ENCODE measurements at places on chromosomes 6 and 20.

GRCh38 chr20:37142708-37143107 is 36.4 kb upstream of the RPN2 start:
- no peak for DNase-seq

DNA sequence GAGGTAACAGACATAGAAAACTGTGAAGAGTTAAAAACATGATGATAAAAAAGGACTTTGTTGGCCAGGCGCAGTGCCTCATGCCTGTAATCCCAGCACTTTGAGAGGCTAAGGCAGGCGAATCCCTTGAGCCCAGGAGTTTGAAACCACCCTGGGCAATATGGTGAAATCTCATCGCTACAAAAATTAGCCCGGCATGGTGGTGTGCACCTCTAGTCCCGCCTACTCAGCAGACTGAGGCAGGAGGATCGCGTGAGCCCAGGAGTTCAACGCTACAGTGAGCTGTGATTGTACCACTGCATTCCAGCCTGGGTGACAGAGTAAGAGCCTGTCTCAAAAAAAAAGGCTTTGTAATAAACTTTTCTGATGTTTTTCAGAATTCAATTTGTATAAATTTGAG is 60.1 kb downstream of the GFOD1 start:
- no peak for DNase-seq

DNA sequence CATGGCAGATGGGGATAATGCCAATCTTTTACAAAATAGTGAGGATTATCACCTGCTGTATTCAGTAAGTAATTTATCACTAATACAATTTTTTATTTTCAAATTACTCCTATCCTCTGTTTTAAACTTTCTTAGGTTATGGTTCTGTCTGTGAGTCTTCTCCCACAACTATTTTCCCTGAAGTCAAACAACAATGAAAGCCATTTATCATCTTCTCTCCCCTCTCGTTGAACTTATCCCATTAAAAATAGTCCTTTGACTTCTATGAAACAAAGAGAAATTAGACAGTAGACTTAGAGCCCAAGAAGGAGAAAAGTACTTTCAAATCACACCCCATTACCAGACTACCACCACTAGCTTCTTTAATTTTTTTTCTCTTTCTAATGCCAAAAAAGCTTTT is 147.7 kb downstream of the SIM1 start:
- DNase-seq: no peak

DNA sequence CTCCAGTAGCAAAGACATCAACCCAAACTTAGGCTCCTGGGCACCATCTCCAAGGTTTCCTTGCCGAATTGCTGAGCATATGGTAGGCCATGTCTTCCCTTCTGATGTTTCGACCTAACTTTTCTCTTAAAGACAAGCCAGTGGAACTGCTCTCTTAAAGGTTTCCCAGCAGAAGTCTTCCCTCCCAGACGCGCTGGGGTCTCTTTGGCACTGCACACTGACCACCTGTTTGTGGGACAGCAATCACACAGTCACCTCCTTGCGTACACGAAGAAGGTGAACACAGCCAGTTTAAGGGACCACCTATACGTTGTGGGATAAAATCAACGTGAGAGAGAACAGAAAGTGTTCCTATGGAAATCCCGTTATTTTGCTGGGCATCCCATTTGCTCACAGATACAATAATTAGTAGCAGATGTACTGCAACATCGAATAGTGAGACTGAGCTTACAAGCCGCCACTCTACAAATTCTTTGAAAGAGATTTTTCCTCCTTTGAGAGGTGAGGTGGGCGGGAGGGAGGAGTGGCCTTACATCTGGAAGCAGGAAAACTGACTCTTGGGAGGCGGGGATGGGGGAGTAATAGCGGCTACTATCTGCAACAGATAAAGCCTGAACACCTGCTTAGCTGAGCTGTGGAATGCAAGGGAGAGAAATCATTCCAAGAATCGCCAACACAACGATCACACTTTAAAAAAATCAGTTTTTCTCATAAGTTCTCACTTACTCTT is 9.9 kb downstream of the GRIK2 start:
- DNase-seq: no peak

DNA sequence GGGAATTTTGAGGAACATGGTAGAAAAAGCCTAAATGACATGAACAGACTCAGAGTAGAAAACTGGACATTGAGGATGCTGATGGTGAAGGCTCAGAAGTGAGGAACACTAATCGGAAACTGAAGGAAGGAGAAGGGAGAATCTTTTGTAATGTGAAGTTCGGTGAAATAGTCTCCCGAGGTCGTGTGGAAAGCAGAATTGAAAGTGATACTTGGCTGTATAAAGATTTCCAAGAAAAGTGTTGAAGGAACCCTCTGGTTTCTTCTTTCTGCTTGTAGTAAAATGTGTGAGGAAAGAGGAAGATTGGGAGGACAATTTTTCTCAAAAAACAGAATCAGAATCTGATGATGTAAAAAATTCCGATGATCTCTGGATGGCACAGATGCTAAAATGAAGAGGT is 115.4 kb downstream of the LAMP5 start:
- no peak for DNase-seq

DNA sequence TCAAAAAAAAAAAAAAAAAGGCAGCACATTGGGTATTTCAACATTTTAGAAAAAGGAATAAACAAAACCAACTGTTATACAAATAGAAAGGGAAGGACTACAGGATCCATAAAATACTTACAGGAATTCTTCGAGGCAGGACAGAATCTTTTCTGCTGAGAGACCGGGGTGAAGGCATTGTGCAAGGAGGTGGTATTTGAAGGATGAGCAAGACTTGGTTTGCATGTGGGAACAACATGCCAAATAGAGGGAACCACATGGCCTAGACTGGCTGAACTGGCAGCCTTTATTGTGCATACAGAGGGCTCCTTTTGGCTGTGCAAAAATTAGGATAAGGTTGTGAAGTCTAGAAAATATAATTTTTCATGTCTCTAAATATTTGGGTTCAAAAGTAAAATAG is 62.9 kb downstream of the SCAND1 start:
- DNase-seq: no peak

DNA sequence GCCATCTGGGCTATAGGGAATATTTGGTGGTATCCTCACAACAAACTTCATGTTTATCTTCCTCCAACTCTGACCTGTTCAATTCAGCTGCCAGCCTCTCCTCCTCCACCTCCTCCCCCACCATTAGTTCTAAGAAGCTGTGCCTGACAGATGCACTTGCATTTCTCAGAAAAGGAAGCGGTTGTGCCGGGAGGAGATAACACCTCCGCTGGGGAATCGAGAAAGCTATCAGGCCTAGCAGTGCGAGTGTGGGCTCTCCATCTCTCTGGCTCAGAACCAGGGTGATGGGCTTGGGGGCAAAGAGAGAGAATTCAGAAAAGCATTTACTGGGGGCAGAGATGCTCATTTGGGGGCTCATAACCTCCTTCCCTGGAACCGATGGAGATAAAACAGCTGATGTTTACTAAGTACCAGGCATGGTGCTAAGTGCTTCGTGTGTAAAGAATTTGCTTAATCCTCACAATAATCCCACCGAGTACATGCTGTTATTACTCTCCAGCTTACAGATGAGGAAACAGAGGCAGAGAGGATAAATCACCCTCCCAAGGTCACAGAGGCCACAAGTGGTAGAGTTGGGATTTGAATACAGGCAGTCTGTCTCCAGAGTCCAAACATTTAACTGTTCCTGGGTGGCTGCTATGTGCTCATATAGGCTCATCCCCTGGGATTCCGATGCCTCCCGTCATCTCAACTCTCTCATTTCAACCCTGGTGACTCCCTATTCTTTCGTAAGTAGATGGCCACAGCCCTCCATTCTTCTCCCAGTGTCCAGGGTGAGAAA is 38.3 kb downstream of the COX4I2 start:
- no peak for DNase-seq

GRCh38 chr20:18676396-18676795 is 88.5 kb downstream of the DTD1 start:
- DNase-seq: no peak

DNA sequence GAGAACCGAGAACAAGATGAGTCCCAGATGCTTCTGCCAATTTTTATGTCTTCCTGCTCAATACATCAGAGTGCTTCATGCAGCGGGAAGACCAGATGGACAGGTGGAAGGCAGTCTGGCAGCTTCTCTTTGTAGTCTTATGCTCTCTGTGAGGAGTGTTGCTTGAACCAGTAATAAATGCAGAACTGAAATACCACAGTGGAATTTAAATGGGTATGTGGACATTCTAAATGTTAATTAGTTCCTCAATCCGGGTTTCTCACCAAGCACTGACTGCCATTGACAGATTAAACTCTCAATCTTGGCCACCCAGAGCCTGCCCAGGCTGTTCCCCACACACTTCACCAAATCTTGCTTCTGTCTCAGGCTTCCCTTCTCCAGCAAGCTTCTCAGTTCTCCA is 695.5 kb upstream of the CHD6 start:
- no peak for DNase-seq

- DNase-seq: no peak
Observed at GRCh38 chr6:19691465-19692167, 145.6 kb upstream of the ID4 start.

- no peak for DNase-seq
Observed at GRCh38 chr6:82072751-82073150, 174.8 kb downstream of the IBTK start.

All from cortex of kidney (tissue), 1 donor.